ENCODE measurements at places on chromosomes 16 and 17.

DNA sequence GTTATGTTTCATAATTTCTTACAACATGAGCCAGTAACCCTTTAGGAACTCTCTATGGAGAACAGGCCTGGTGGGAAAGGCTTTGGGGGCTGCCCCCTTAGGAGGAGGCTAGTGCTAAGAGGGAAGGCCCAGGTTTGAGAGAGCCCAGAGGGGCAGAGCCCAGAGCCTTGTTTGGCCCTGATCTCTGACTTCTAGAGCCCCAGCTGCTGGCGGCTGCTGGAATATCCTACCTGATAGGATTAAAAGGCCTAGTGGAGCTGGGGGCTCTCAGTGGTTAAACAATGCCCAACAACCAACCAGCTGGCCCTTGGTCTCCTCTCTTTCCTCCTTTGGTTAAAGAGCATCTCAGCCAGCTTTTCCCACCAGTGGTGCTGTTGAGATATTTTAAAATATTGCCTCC, 54.1 kb downstream of the IGF2BP1 start:
- no peak for DNase-seq

DNA sequence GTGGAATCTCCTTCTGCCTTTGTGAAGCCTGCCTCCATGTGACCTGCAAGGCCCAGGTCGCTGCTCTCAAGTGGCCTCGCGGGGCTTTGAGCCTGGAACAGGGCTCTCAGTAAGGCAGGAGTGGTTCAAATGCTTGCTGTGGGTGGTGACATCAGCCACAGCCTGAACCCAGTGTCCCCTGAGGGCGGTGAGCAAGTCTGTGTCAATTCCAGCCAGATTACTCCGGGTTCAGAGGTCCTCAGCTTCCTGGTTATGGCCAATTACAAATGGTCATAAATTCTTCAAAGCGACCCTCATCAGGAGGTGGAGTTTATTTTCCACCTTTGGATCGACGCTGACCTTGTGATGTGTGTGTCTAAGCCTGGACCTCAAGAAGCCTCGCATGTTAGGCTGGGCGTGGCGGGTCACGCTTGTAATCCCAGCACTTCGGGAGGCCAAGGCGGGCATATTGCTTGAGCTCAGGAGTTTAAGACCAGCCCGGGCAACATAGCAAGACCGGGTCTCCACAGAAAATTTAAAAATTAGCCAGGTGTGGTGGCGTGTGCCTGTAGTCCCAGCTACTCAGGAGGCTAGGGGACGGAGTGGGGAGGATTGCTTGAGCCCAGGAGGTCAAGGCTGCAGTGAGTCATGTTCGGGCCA, 17.3 kb downstream of the LGALS3BP start:
- peak; percentile 51 for DNase-seq

GRCh38 chr16:15694499-15694898, 44.5 kb downstream of the NDE1 start:
- no peak for DNase-seq

DNA sequence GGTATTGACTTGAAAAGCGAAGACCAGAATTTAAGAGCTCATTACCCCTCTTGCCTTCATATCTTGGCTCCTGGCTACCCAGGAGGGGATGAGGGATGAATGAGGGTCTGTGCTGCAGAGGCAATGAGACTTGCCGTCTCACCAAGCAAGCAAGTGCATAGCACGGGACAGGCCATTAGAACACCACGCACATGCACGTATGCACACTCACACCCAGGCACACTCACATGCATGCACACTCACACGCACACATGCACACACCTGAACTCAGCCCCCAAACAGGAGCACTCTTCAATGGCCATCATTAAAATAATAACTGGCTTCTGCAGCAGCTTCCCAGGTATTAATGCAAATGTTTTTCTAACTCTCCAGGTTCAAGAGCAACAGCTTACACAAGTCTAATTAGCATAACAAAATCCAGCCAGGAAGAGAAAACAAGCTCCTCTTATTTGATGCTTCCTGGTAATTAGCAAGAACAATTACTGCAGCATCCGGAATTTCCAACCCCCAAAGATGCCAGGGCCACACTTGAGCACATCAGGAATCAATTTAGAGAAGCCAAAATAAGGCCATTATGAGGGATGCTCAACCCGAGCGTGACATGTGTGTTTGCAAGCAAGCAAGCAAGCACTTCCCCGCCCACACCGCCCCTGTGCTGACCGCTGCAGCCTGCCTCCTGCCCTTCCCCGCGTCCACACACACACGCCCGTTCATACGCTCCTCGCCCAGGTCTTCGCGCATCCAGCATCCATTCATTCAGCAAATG, 171.6 kb upstream of the TNRC6C start:
- DNase-seq, result no peak

- no peak for DNase-seq
These were observed 1.3 kb downstream of the NETO2 start for GRCh38 chr16:47142486-47142820.

- peak; percentile 61 for DNase-seq
These were observed 11.4 kb downstream of the CFAP97D1 start for GRCh38 chr17:43791589-43791988.

DNA sequence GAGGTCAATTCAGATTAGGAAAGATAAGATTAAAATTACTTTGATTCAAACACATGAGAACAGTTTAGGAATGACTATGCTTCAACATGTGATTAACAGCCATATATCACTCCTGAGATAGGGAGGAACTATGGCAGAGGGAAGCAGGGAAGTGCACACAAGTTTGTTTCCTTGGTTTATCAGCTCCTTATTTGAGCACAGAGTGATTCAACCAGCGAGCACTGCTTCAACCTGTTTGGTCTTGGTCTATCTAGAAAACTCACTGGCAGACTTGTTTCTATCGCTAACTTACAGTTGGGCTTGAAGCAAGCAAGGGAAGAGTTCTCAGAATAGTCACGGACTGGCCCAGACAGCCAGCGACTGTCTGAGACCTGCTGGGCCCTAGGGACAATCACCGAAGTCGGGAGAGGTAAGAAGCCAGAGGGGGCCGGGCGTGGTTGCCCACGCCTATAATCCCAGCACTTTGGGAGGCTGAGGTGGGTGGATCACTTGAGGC, 23.5 kb downstream of the TUBG1 start:
- DNase-seq, result no peak

DNA sequence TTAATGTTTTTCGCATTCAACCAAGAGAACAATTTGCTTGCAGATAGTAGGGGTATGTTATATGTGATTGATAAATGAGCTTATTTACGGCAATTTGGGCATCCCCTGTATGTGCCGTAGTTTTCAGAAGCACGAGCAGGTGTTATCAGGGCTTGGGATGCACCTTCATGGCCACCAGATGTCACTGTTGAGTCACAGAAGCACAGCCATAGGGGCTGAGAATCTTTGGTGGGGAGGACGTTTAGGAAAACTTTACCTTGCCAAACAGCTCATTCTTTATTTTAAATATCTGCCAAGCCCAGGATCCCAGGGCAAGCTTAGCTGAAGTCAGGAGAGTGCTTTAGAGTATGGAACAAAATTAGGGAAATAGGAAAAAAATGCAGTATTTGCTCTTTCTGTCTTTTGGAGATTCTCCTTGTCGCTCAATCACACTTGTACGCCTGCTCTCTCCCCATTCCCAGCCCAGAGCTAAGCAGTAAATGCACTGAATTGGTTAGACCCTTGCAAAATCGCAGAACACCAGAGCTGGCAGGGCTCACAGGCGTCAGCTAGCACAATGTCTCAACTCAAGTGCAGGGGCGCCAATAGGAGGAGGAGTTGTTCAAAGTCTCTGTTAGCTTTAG, 93.6 kb upstream of the MPHOSPH6 start:
- peak; percentile 75 for DNase-seq

DNA sequence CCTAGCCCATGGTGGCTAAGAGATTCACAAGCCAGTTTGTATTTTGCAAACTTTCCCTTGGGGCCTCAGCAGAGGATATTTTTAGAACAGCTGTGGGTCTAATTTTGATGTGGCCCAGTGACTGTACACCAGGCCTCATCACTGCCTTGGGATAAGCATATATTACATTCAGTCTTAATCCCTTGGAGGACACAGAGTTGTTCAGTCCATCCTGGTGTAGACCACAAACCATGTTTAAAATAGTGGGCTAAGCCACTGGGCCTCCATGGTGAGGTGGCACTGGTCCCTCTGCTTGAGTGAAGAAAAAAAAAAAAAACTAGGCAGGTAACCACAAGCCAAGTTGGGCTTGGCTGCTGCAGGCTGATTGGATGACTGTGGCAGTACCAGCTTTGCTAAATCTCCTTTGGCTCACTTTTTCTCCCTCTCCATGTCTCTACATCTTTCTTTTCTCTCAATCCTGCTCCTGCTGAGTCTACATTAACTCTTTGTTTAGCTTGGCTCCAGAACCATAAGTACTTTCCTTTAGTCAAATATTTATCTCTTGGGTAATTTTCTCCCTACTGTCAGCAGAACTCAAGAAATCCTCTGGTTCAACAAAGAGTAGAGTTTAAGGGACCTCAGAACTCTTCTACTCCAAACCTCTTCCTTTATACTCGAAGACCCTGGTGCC, 120.0 kb upstream of the TBX2 start:
- DNase-seq, result peak; percentile 56

DNA sequence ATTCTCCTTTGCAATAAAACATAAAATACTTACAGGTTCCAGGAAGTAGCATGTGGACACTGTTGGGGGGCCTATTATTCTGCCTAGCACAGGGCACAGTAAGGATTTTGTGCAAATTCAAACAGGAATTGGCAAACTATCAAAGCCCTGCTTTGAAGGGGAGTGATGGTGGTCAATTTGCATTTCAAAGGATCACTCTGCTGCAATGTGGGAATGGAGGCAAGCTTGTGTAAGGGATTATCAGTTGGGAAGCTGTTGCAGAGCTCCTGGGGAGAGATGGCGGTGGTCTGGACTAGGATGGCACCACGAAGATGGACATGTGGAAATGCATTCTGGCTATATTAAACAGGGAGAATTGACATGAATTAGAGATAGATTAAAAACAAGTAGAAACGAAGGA, 990.7 kb upstream of the RBFOX1 start:
- no peak for DNase-seq

- no peak for DNase-seq
These were observed 10.2 kb upstream of the MPP2 start for GRCh38 chr17:43917348-43918025.

- DNase-seq, result no peak
These were observed 243.9 kb downstream of the CA10 start for GRCh38 chr17:51914577-51914976.

GRCh38 chr16:88468275-88469129, 15.4 kb downstream of the ZFPM1 start:
- DNase-seq, result peak; percentile 88

- no peak for DNase-seq
These were observed 11.9 kb downstream of the CLEC19A start for GRCh38 chr16:19297454-19297853.

DNA sequence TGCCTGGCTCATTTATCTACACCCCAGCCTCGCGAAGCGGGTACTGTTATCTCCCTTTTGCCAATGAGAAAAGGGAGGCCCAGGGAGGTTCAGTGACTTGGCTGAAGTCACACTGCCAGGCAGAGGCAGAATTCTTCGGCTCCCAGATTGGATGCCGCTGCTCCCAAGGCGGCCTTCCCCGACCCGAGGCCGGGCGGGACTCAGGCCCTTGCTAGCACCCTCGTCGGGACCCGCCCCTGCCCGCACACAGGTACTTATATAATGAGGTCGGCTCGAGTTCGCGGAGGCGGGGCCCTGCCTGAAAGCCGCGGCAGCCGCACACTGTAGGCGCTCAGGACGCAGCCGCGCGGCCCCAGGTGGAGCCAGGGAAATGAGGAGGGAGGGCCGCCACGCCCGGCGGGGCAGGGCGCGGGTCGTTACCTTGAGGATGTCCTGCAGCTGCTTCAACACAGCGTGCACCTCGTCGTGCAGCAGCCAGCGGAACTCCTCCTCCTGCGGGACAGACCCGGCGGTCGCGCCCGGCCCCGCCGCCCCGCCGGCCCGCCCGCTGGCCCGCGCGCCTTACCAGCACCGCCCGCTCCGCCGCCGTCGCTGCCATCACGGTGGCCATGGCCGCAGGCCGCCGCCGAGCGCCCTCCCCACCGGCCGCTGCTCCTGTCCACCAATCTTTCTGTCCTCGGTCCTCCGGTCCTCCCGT, at the start of gene ROGDI:
Gene ROGDI, minus strand, starts transcription at position 672 of the 697 bp plus-strand sequence. Its CDS starts 62 bp downstream, at position 610.
- DNase-seq, result peak; percentile 59

DNA sequence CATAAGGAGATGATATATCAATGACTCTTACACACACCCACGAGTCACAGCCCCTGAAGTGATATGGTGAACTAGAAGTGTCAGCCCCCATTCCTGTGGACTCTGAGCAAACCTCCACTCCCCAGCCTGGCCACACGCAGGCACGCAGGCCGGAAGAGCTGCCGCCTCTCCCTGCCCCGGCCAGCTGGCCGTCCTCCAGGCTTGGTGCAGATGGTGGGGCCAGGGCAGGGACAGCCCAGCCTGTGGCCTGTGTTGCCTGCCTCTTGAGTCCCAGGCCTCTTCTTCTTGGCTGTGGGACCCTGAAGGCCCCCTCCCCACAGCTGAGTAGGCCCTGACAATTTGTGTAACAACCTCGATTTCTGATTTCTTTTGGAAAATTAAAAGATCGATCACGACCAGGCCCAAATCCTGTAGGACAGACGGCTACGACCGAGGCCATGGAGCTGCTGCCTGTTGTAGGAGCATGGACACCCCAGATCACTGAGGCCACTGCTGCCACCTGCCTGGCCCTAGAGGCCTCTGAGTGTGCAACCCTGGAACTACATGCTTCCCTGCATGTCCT, 10.0 kb upstream of the MPRIP start:
- peak; percentile 87 for DNase-seq

GRCh38 chr16:1300664-1301476, 8.6 kb upstream of the UBE2I start:
- DNase-seq, result peak; percentile 63
